ENCODE measurements at places on chromosomes 2 and 18.

- no peak for DNase-seq
Observed at GRCh38 chr2:210722092-210722491, 165.7 kb downstream of the CPS1 start.

- no peak for DNase-seq
Observed at GRCh38 chr2:109187711-109188495, 58.9 kb downstream of the SH3RF3 start.

DNA sequence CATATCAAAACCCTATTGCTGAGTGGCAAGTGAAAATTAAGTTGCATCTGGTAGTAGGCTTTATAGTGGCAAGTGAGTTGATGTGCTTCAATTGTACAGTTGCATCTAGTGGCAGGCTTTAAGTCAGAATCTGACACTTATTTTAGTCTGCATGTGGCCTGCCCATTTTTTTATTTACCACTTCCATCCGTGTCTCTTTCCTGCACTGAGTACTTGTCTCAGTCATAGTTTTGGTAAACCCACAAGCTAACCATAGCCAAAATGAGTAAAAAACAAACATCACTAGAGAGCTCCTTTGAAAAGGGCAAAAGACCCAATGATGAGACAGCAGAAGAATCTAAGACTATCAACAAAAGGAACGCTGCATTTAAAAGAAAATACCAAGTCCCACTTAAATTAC lies 96.0 kb upstream of the CRACDL start:
- no peak for DNase-seq

GRCh38 chr2:43370146-43370545 lies 143.7 kb upstream of the ZFP36L2 start:
- no peak for DNase-seq

DNA sequence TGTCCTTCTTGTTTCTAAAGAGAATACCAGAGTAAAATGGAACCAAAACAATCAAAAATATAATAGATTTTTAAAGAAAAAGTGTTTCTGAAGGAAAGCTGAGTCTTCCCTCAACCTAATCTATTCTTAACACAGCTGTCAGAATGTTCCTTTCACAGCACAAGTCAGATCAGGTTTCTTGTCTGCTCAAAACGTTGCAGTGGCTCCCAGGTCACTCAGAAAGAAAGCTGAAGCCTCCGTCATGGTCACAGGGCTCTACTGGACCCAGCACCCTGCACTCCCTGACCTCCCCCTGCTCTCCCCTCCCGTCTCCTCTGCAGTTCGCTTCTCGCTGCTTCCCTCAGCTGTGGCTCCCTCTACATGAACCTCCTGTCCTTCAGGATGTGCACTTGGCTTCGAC lies 90.7 kb upstream of the PTPRM start:
- DNase-seq, result no peak

- DNase-seq, result no peak
Observed at GRCh38 chr2:18412980-18413675, 147.3 kb downstream of the RDH14 start.

DNA sequence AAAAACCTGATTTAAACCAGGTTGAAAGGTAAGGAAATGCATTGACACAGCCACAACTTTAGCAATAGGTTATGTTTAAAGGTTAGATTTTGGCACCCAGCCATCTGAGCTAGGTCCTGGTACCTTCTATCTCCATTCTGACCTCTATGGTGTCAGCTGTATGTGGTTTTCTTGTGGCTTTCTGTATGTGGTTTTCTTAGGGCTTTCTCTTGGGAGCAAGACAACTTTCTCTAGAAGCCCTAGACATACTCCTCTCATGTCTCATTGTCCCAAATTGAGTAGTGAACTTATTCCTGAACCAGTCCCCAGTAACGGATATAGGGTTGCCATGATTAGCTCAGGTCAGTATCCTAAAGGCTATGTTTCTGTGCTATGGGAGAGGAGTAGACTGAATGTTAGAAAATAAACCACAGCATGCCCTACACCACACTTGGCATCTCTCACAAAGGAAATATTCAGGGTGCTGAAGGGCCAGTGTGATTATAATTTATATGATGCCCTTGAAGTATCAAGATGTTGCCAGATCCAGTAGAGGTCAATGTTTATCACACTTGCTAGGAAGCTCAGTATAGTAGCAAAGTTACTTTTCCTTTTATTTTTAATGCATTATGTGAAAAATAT lies 176.1 kb downstream of the CAPN13 start:
- DNase-seq, result no peak

- DNase-seq, result no peak
Observed at GRCh38 chr2:180991820-180992219, 11.4 kb downstream of the UBE2E3 start.

- no peak for DNase-seq
Observed at GRCh38 chr18:59048378-59048777, 91.3 kb upstream of the SEC11C start.

- DNase-seq, result no peak
Observed at GRCh38 chr2:6993936-6994335, 76.7 kb downstream of the RNF144A start.

DNA sequence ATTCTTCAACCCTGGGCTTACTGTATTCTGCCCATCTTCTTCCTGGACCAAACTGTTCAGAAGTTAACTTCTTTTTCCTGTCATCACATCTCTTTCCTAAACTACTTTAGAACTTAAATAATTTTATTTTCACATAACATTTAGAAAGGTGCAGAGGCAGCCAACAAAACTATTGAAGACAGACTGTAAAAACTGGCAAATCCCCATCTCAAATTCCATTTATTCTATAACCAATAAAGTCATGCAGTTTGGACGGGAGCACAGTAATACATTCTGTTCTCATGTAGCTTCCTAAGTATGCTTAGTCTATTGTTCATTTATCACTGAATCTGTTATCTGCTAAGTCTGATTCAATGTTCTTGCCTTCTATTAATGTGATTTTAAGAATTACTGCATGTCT lies 99.1 kb downstream of the SMAD2 start:
- no peak for DNase-seq

DNA sequence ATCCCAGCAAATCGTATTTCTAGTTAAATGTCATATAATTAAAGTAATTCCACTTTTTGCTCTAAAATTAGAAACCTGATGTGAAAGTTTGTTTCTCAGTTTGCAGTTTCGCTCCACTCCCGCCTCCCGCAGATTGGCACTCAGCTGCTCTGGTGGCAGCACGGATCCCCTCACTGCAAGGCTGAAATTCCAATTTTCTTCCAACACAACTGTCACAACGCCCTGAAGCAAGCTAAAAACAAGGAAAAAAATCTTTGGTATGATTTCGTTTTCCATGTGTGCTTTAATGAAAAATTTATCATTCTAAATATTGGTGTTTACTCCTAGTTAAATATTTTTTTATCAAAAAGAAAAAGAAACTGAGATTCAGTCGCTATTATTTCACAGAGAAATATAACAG lies 38.5 kb downstream of the FTCDNL1 start:
- no peak for DNase-seq

- DNase-seq, result no peak
Observed at GRCh38 chr2:9538000-9538507, 17.6 kb downstream of the ADAM17 start.

DNA sequence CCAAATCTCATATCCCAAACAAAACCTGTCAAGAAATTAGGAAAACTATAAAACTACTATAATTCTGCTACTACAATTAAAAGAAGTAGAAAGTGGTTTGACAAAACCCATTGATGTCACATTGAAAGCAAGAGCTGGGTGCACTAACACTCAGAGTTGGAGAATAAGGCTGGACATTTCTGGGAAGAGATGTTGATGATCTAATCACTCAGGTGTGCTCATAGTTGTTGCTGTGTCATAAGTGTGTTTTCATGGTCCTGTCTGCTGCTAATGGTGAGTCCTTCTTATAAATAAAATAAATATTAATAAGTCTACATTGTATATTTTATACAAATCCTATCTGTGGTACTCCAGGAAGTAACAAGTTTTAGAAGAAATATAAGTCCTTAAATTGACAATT lies 168.2 kb upstream of the LRP1B start:
- no peak for DNase-seq

DNA sequence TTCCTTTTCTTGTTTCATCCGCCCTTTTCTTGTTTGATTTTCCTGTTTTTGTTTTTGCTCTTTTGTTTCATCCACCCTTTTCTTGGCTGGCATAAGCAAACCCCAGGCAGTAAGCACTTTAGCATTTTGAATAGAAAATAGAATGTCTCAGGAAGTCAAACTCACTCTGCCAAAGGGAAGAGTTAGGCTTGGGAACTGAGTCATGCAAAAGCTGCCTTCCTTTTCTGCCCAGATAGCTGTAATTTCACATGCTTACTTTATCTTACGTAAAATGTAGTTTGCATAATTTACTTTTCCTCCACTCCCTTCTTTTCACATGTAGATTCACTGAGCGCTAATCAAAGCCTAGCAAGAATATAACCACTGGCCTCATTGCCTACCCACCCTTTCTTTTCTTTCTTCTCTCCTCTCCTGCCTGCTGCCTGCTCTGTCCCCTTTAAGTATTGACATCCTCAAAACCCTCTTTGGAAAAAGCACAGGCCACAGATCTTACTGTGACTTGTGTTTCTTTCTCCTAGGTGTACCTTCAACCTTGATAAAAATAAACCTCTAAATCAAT lies 48.4 kb downstream of the CNGA3 start:
- DNase-seq, result no peak

DNA sequence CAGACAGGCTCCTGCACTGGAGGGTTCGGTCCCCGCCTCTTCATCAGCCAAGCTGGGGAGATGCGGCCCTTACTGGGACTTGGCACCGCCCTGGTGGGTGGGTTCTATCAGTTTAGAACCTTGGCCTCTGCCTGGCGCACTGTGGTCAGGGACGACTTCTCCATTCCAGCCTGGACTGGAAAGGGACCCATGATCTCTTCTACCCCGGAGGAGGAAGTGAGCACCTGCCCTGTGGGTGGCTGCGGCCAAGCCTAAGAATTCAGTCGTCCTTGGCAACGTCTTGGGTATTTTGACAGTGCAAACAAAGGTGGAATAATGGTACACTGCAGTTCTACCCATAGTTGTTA lies 106.9 kb upstream of the CD302 start:
- DNase-seq, result no peak

- no peak for DNase-seq
Observed at GRCh38 chr2:234420408-234420807, 76.5 kb downstream of the ARL4C start.

DNA sequence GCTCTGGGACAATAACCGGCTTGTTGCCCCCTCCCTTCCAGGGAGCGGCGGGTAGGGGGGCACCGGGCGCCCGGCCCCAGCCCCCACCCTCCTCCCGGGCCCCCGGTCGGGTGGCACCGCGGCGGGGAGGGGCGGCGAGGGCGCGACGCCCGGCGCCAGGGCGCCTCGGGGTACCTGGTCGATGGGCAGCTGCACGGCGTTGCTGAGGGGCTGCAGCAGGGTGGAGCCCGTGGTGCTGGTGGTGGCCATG lies 193 bp downstream of the MBOAT2 start:
- DNase-seq, result no peak

Data from activated CD8-positive, alpha-beta memory T cell treated with anti-CD3 and anti-CD28 coated beads, Interleukin-2, amount 50 U/mL, for 48 hours (primary cell).